Posterior vena cava (tissue), 2 donors: ENCODE measurements at places on chromosomes 7 and 10. TPM values are rescaled to one million over a fixed set of nuclear protein-coding genes. Genes with fewer than 3 reads are reported as not detected.

UCN3 gene
- total RNA-seq = not detected

- no peak for DNase-seq
Measured at GRCh38 chr7:19928247-19928646, 154.8 kb upstream of the TMEM196 start.

DNA sequence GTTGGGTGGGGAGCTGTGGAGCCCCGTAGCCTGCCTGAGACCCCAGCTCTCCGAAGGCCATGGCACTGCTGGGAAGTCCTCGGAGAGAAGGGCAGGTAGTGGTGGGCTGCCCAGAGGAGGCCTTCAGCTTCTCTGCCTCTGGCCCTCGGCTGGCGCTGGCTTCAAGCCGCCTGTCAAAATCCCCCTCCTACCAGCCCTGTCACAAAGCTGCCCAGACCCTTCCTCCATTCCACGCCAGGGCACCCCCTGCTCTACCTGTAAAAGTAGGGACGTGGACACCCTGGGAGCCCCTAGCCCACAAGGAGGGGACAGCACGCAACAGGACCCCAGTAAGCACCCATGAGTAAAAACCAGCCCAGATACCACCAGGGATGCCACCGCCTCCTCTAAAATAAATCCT, 31.6 kb downstream of the MAD1L1 start:
- DNase-seq = peak; percentile 41

- DNase-seq = no peak
Measured at GRCh38 chr7:40120020-40120419, 14.4 kb downstream of the MPLKIP start.

DNA sequence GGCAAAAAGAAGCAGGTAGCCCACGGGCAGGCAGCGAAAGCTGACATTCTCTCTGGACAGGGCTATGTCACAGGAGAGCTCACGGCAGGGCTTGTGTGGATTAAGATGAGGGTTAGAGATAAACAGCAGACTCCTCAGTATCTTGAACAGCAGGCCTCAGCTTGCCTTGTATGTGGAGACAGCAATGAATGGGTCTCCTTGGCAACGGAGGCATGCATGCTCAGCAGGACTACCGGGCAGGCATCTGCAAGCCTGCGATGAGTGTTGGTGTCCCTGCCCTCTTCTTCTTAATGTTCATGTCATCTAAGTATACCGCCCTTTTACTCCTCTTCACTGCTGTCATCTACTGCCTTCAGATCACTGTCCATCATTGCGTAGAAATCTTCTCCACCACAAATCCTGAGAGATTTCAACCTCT, 81.9 kb upstream of the C1GALT1 start:
- no peak for DNase-seq

ADGRA1 gene
- total RNA-seq = 0.10 TPM

DNA sequence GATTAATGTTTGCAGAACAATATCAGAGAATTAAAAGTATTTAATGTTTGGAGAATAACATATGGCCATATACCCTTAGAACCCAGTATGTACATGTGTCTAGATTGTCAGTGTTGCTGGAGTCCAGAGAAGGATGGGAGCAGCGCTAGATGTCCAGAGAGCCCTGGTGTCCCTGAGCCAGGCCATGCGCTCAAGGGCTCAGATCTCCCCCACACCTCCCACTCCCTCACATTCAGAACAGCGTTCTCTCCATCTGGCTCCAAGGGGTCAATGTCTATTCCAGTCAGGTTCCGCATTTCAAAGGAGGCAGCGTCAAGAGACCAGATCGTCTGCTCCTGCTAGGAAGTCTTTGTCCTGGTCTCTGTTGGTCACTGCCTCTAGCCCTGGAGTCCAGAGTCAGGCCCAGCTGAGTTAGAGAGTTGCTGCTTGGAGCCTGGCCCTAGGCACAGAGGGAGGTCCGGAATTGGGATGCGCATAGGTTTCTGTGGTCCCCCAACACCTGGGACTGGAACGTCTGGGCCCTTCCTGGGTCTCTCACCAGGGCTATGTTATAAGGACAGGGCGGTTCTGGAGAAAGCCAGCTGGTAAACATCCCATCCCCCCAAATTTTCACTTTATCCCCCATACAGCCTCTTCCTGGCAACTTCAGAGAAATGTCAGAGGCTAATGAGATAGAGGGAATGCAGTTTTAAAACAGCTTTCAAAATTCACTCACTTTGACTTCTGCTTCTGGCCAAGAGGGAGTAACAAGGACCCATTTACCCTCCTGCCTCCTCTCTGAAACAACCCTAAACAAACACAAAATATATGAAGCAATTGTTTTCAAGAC, 6.5 kb upstream of the WDR86 start:
- no peak for DNase-seq

DNA sequence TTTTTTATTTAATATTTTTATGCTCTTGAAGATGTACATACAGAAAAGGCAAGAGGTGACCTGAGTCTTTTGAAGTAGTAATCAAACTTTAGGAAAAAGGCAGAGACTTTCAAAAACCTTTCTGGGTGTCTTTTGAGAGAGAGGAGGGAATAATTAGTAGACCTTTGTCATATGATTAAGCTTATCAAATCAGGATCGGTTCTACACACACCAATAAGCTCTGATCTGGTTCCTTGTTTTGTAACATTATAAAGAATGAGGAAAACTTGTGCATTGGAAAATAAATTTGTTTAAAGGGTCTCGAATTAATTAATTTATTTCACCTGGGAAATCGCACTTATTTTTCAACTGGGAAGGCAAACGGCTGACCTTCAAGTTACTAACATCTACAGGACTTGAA, 11.9 kb downstream of the TWIST1 start:
- DNase-seq = no peak

PODXL gene
- 46.7 TPM for total RNA-seq

GRCh38 chr10:12482587-12482986, 133.2 kb downstream of the CAMK1D start:
- no peak for DNase-seq

CYP17A1 gene
- not detected for total RNA-seq

CLDN3 gene
- not detected for total RNA-seq

DNA sequence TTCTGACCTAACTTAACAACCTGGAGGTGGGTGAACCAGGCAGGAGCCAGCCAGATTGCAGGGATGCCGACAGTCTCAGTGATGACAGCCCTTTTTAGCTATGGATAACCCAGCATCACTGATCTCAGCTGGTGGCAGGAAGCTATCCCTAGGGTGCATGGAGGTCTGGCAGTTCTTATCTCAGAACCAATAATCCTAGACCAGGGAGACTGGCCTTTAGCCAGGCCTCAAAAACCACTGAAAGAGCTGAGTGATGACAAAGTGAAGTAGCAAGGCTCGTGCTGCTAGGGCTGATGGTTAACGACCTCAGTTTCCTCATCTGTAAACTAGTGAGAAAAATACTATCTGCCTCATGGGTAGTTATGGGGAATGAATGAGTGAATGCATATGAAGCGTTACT, 112.5 kb downstream of the RALA start:
- no peak for DNase-seq

- DNase-seq = no peak
Measured at GRCh38 chr7:41738336-41738735, 35.4 kb upstream of the INHBA start.

- no peak for DNase-seq
Measured at GRCh38 chr10:88161756-88162155, 298.3 kb downstream of the PTEN start.

DNA sequence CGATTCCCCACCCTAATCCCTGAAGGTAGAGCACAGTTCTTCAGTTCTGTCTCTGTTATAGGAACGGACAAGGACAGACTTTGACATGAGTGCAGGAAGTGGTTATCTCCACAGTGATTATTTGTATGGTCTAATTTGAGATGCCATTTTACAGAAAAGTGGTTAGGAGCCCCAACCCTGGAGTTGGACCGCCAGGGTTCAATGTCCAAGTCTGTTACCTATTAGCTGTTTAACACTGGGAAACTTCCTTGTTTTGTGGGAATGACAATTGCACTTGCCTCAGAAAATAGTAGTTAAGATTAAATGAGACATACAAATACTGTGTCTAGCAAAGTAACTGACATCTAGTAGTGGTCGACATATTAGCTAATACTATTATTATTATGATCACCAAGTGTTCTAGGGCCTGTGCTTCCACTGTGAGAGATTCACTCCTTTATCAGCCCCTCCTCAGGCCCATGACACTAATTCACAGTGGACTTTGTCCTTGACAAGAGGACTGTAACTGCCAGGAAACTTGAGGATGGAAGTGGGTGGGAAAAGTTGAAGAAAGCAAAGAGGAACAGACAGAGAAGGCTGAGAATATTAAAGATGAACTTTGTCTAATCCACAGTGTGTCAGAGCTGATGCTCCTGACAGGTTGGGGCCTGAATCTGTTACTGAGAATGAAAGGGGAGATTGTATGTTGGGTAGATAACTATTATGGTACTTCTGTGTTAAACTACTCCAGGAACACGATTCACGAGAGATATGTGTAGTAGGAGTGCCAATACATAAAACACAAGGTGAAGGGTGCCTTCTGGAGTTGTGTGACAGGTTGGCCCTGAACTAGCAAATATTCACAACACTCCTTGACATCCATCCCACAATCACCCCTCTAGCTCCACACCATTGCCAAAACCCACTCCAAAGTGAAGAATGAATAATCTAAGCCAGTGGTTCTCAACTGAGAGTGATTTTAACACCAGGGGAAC, 66.4 kb downstream of the TAC1 start:
- DNase-seq = no peak

DNA sequence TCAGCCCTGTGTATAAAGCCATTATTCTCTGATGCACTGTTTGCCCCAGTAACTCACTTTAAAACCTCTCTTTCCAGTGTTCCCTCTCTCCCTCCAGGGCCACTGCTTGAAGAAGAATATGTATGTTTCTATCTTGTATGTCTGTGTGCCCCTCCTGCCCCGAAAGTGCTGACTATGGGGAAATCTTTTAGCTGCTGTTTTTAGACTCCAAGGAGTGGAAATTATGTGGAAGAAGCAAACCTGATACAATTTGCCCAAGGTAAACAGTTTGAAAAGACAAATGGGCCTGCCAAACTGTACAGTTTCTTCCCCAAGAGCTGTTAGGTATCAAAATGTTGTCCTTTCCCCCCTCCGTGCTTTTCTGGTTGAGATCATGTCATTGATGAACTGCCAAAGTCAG, 3.4 kb downstream of the ADRA2A start:
- DNase-seq = no peak

GRCh38 chr10:62636825-62637248, 167.7 kb upstream of the ADO start:
- no peak for DNase-seq

DNA sequence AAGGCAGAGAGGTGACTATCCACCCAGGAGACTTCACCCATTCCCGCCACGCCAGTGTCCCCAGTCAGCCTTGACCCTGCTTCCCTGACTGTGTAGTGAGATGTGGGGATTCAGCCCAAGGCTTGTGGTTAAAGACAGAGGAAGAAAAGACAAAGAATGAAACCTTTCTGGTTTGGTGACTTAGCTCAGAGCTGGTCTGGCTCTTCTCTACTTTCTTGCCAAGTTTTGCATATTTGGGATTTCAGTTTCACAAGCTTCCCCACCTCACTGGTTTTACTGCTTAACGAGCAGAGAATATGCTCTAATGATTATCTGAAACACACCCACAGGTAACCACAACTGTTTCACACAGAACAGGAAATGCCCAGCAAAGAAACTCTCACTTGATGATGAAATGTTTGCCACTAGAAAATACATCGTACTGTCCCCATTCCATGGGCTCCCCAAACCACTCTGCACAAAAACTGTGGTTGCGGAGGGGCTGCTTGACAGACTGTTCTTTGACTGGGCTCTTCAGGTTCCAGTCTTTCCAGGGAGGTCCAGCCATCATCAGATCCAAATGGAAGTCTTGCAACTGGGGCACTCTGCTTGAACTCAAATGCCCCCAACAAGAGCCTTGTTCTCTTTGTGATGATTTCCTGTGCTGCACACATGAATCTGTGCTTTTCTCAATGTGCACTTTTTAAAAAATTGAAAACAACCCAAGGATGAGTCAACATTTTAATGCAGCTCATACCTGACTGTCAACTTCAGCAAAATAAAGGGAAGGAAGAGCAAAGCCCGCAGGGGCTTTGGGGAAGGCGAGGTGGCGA, 95.5 kb downstream of the CTBP2 start:
- DNase-seq = no peak

FBXW4 gene
- 69.3 TPM for total RNA-seq

MEOX2 gene
- 31.7 TPM for total RNA-seq

- peak; percentile 72 for DNase-seq
Measured at GRCh38 chr10:78752708-78753107, 316.1 kb upstream of the ZMIZ1 start.

ELFN1 gene
- total RNA-seq = 1.2 TPM

DNA sequence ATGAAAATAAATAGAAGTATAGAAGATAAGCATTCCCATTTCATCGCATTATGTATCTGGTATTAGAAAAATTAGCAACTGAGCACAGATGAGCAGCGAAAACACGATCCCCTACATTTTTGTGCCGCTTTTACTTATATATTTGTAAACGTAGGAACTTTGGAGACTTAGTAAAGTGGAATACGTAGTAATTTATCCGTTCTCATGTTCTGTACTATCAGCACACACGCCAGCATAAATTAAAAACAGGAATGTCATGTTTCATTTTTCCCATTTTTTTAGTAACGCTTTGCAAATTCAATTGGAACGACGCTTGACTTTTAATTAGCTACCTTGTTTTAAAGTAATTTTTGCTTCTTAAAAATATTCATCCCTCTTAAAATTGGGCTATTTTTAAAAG, 2.4 kb downstream of the ZNRF2 start:
- DNase-seq = no peak

PIP gene
- not detected for total RNA-seq

GRCh38 chr10:131093795-131094366, 217.6 kb downstream of the TCERG1L start:
- no peak for DNase-seq

- no peak for DNase-seq
Measured at GRCh38 chr10:22268503-22268902, 47.7 kb upstream of the COMMD3 start.

DNA sequence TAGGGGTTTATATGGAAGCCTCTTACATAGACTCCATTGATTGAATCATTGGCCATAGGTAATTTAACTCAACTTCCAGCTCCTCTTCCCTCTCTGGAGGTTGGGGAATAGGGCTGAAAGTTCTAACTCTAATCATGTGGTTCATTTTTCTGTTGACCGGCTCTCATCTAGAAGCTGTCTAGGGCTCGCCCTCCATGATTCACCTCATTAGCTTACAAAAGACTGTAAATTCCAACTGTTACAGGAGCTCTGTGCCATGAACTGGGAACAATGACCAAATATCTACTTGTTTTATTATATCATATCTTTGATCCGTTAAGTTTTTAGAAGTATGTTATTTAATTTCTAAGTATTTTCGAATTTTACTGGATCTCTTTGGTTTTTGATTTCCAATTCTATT, 263.0 kb downstream of the TCF7L2 start:
- no peak for DNase-seq

GRCh38 chr7:68107968-68108367, 1111.3 kb downstream of the TYW1 start:
- no peak for DNase-seq

GRCh38 chr10:99266383-99266782, 30.7 kb upstream of the HPSE2 start:
- DNase-seq = no peak

- no peak for DNase-seq
Measured at GRCh38 chr7:131905471-131905973, 349.1 kb upstream of the PODXL start.

- no peak for DNase-seq
Measured at GRCh38 chr10:78571891-78572290, 496.9 kb upstream of the ZMIZ1 start.

ELOVL3 gene
- 0.29 TPM for total RNA-seq

GRCh38 chr10:127275793-127276450, 79.5 kb upstream of the INSYN2A start:
- no peak for DNase-seq

- peak; percentile 40 for DNase-seq
Measured at GRCh38 chr10:124329941-124330340, 88.8 kb downstream of the OAT start.

MAGI2 gene
- total RNA-seq = 17.9 TPM

SPAM1 gene
- total RNA-seq = not detected

GRCh38 chr7:79090543-79090942, 362.9 kb downstream of the MAGI2 start:
- DNase-seq = no peak
